ENCODE measurements at places on chromosomes 3 and 15.

- DNase-seq, result no peak
Observed at GRCh38 chr3:195820186-195820585, 8.5 kb upstream of the MUC4 start.

GRCh38 chr3:45165497-45166283, 19.5 kb upstream of the CDCP1 start:
- DNase-seq, result no peak

DNA sequence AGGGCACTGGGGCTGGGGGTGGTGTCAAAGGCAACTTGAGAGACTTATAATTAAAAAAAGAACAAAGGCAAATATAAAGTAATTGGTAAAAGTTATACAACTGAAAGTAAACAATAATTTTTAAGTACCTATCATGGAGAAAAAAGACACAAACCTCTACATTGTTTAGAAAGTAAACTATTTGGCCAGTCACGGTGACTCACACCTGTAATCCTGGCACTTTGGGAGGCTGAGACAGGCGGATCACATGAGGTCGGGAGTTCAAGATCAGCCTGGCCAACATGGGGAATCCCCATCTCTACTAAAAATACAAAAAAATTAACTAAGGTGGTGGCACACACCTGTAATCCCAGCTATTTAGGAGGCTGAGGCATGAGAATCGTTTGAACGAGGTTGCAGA, 25.8 kb downstream of the RPSA start:
- DNase-seq, result no peak

- no peak for DNase-seq
Observed at GRCh38 chr15:38486936-38487335, 33.0 kb downstream of the FAM98B start.

DNA sequence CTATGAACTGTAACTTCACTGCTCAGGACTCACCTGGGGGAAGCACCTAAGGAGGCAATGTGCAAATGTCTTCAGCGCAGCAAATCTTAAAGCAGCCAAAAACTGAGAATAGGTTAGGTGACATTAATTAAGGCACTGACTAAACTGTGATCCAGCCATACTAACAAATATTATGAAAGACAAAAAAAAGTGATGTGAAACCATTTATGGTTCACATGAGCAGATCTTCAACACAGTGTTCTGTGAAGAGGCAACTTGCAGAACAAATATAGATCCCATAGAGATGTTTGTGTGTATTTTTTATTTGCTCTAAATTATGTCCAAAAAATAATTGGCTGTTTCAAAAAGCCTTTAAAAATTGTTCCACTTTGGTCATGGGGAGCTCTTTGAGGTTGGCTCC, 24.1 kb upstream of the MITF start:
- no peak for DNase-seq

- DNase-seq, result no peak
Observed at GRCh38 chr3:21718161-21718765, 32.7 kb downstream of the ZNF385D start.

DNA sequence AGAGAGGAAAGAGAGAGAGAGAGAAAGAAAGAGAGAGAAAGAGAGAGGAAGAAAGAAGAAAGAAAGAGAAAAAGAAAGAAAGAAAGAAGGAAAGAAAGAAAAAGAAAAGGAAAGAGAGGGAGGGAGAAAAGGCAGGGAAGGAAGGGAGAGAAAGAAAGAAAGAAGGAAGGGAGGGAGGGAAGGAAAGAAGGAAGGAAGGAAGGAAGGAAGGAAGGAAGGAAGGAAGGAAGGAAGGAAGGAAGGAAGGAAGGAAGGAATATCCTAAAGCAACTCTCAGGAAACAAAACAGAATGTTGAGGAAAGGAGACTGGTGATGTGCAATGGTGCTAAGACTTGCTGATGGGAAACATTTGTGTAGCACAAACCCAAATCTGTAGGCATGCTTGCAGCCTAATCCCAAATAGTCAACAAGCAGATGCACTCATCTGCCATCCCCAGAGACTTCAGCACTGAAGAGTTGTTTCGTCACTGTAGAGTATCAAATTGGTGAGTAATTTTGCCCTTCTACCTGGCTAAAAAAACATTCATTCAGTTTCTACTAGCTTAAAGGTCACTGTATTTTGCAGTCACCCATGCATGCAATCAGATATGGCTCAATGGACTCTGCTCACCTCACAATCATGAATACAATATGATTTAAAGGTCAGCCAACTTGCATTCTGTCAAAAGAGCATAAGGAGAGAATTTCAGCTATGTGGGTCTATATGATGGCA, 480.3 kb downstream of the FGF12 start:
- peak; percentile 68 for DNase-seq

- DNase-seq, result no peak
Observed at GRCh38 chr3:132034097-132034485, 723 bp downstream of the CPNE4 start.

GRCh38 chr3:18649666-18650363, 224.7 kb upstream of the SATB1 start:
- DNase-seq, result no peak

- DNase-seq, result no peak
Observed at GRCh38 chr3:58754074-58754473, 87.5 kb upstream of the FAM3D start.

GRCh38 chr3:168212664-168213285, 117.1 kb upstream of the GOLIM4 start:
- peak; percentile 94 for DNase-seq

DNA sequence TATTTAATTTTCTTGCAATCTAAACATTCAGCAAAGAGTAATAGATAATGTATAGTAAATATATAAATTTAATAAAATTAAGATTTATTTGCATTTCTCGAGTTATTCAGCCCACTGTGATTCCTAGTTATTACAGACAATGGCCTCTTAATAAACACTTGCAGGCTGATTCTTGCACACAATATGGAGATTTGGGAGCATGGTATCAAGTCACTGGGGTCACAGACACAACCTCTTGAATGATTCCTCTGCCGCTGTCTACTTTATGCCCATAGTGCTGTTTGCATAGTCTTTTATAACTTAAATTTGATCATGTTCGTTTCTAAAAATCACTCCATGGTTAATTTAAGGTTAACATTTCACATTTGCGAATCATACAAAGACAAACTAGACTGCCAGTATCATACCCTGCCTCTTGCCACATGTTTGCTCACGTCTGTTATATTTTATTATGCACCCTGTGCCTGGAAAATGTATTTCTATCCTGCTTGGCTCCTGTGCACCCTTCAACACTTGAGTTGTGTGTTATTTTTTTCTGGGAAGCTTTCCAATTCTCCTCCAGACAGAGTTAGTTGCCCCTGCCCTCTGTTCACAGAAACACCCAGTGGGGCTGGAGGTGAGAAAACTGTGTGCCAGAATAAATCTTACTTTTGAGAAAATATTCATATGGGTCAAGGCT, 206.3 kb upstream of the ROBO1 start:
- no peak for DNase-seq

DNA sequence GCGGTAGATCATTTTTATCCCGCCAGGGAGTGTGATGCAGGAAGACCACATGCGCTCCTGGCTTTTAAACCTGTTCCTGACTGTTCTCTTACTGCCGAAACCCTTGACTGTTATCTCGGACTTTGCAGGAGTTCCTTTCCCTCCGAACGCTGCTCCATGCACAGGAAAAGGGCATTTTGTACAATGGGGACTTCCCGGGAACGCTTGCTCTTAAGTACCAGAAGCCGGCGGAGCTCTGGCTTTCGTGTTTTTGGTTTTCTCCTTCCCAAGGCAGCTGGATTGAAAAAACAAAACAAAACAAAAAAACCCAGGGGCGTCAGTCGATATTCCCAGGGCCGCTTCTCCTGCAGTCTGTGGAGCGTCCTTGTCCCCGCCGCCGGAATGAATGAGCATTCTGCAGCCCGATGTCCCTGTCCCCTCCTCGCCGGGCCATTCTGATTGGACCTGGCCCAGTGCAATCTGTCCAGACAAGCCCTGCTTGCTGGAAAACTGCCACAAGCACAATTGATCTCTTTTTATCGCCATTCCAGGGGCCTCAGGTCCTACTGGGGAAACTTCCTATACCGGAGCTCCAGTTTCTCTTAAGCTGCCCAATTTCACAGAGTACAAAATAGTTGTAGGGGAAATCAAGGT, 44.8 kb downstream of the SLC6A1 start:
- no peak for DNase-seq

- DNase-seq, result no peak
Observed at GRCh38 chr3:71087143-71088018, 496.1 kb downstream of the FOXP1 start.

DNA sequence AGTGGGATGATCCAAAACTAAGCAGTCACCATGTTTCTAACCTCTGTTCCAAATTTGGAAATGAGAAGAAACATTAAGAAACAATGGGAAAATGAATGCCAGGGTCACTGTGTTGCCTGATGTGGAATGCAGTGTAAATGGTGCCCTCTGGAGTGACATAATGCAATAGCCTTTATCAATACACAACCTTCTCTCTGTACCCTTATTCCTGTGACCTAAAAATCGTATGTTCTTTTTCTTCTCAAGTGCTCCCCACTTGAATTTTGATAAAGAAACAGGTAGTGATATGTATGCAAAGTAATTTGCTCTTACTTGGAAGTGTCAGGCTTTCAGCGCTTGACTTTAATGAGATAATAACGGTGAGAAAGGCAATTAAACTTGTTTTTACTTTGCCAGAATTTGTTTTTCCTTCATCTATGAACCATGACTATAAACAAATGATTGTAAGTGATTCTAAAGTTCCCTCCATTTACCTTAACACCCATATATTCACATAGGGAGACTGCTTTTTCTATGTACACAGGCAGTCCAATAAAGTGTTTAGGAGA, 145.8 kb upstream of the THRB start:
- peak; percentile 67 for DNase-seq

- DNase-seq, result peak; percentile 1
Observed at GRCh38 chr3:5488771-5489170, 301.3 kb downstream of the EDEM1 start.

GRCh38 chr15:74869726-74870407, 3.3 kb downstream of the SCAMP2 start:
- no peak for DNase-seq

DNA sequence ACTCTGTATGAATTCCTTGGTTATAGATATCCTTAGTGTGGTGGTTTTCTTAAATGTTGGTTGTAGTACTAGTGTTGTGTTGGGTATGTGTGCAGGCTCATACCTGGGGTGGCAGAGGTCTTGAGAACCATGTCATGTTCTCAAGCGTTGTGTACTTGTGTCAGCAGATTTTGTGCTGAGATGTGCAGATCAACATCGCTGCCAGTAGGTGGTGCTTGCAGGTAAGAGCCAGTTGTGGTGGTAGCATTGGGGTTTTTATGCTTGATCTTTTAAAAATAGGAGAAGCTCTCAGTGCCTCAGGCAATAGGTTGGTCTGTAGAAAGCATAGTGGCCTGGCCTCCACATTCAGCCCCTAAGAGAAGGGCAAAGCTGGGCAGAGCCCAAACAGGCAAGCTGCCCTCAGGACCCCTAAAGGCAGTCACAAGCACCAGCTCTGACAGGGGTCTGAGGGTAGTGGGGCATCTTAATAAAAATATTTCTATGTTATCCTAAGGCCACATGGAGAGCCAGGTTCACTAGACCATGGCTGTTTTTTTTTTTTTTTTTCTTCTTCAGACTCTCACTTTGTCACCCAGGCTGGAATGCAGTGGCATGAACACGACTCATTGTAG, 164.0 kb downstream of the IL20RB start:
- DNase-seq, result peak; percentile 33

- DNase-seq, result peak; percentile 2
Observed at GRCh38 chr15:42608110-42608531, 32.7 kb downstream of the STARD9 start.

DNA sequence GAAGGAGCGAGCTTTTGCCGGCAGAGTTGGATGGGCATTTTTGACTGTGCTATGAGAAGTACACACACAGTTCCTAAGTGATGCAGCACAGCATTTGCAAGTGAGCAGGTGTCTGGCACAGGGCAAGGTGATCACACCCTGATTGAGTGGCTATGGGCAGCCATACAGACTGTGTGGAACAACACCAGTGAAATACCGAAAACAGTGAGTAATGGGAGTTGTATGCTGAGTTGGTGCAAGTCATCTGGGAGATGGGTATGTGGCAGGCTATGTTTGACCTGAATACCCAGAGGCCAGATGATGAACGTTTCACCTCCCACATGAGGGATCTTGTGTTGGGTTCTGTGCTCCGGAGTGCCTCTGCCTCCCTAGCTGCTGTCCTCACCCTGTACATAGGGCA, 53.5 kb upstream of the TIPARP start:
- DNase-seq, result peak; percentile 61

DNA sequence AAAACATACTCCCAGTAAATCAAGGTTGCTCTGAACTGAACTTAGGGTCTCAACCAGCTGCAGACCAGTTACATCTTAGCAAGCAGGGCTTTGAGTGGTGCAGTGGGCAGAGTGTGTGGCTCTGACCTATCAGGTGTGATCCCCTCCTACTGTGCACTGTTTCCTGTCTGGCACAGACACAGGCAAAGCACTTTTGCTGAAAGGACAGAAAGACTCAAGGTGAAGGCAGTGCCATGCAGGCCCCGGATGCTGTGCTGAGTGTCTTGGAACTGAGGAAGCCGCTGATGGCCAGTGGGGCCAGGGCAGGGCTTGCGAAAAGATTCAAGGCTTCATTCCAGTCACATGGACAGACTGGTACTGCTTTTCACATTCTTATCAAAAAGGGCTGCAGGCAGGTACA, 85.2 kb downstream of the CACNA1D start:
- peak; percentile 64 for DNase-seq

DNA sequence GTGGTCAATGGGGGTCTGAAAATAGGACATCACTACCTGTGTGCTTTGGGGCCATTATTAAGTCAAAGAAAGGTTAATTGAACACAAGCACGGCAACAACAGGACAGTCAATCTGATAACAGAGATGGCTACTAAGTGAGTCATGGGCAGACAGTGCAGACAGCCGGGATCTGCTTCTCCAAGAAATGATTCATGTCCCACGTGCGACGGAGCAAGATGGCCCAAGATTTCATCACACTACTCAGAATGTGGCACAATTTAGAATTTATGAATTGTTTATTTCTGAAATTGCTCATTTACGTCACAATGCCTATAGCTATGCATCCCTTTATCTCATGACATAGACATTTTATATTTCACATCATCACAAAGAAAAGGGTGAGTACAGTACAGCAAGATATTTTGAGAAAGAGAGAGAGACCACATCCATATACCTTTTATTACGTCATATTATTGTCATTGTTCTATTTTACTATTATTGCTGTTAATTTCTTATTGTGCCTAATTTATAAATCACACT, 770.6 kb upstream of the NR2F2 start:
- no peak for DNase-seq

GRCh38 chr3:113531826-113532697, at the start of gene SIDT1:
Gene SIDT1, plus strand, starts transcription at chr3:113532555. Its CDS starts 467 bp downstream, at chr3:113533022.
- peak; percentile 80 for DNase-seq

Measured in NCI-H69 (cell line).